NCI-H460 (cell line): ENCODE measurements at places on chromosomes 1 and 21.

DNA sequence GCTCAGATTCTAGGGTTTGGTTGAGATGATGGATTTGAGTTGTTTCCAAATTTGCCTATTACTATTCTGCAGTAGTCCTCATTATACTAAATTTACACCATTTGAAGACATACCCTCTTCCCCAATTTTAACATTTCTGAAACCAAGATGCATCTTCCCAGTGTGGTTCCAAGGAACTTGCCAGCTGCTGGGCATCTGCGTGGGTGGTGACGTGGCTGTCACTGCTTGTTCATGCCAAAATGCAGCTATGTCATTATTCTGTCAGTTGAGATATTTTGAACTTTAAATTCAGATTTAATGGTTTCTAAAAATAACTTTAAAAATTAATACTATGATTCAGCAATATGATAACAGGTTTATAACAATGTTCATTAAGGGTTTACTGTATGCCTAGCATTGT is 1.2 kb downstream of the ZFP69 start:
- DNase-seq: no peak

DNA sequence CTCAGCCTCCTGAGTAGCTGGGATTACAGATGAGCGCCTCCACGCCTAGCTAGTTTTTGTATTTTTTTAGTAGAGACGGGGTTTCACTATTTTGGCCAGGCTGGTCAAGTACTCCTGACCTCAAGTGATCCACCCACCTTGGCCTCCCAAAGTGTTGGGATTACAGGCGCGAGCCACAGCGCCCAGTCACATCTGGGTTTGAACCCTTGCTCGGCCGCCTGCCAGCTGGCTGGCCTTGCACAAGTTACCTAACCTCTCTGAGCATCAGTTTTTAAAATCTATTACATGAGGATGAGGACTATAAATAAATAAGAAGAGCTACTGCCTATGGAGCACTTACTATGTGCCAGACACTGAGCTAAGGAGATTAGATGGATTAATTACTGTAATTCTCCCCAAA is 17.7 kb upstream of the PADI2 start:
- DNase-seq: no peak

DNA sequence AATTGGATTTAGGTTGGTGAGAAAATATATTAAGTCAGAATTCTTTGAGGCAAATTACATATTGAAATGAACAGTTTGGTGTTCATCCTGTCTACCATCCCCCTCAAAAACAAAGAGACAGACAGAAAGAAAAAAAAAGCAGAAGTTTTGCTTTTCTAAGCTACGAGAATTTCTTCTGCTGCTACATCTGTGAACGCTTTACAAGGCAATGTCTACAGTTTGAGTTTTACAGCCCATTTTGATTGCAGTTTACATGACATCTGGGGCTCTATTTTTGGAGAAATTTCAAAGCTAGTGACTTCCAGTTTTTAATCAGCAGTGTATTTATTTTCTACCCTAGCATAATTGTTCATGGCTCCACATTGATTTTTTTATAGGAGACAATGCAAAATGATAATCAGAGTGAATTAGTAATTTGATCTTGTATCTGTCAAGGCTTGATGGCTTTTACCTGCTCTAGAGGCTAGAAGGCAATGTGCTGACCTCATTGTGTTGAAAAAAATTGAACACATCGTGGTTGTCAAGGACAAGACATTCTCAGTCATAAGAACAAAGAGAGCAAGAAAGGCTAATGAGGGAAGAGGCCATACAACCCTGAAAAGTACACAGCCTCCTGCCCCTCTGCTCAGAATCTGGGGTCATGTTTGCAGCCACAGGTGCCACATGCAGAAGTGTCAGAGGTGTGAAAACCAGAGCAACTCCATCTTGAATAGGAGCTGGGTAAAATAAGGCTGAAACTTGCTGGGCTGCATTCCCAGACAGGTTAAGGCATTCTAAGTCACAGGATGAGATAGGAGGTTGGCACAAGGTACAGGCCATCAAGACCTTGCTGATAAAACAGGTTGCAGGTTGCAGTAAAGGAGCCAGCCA is 201.0 kb upstream of the CAMK1G start:
- DNase-seq: no peak

GRCh38 chr1:107277022-107277421 is 136.2 kb downstream of the NTNG1 start:
- DNase-seq: peak; percentile 16

DNA sequence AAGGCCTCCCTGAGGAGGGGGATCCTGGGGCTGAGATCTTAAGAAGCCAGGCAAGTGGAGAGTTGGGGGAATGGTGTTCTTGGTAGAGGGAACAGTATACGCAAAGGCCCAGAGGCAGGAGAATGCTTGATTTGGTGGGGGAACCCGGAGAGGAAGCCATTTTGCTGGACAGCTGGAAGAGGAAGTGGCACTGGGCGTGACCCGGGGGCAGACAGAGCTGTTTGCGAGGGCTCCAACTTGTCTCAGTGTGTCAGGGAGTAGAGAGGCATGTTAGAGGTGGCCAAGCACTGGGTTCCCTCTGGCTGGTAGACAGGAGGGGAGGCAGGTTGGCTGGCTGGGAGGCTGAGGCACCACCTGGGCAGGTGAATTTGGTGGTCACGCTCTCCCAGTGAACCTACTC is 96.3 kb upstream of the ACTL8 start:
- no peak for DNase-seq

DNA sequence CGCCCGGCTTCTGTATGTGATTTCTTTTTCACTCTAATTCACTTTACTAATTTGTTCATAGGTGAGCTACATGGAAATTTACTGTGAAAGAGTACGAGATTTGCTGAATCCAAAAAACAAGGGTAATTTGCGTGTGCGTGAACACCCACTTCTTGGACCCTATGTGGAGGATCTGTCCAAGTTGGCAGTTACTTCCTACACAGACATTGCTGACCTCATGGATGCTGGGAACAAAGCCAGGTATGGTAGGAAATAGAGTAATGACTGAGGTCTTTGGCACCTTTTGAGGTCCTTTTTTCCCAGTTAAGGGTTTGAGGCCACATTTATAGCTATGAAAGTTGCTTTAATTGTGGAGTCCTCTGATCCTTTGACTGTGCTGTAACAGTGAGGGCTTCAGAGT is 56.9 kb downstream of the KIF1B start:
- DNase-seq: no peak

GRCh38 chr21:41726058-41726558 is 40.7 kb downstream of the RIPK4 start:
- DNase-seq: no peak

GRCh38 chr1:186465946-186466345 is 5.0 kb upstream of the PDC start:
- no peak for DNase-seq

- no peak for DNase-seq
Observed at GRCh38 chr1:65404941-65405340, 15.5 kb upstream of the LEPR start.
